Activated CD4-positive, alpha-beta T cell treated with anti-CD3 and anti-CD28 coated beads for 24 hours (primary cell): ENCODE measurements at places on chromosomes 13 and 19.

DNA sequence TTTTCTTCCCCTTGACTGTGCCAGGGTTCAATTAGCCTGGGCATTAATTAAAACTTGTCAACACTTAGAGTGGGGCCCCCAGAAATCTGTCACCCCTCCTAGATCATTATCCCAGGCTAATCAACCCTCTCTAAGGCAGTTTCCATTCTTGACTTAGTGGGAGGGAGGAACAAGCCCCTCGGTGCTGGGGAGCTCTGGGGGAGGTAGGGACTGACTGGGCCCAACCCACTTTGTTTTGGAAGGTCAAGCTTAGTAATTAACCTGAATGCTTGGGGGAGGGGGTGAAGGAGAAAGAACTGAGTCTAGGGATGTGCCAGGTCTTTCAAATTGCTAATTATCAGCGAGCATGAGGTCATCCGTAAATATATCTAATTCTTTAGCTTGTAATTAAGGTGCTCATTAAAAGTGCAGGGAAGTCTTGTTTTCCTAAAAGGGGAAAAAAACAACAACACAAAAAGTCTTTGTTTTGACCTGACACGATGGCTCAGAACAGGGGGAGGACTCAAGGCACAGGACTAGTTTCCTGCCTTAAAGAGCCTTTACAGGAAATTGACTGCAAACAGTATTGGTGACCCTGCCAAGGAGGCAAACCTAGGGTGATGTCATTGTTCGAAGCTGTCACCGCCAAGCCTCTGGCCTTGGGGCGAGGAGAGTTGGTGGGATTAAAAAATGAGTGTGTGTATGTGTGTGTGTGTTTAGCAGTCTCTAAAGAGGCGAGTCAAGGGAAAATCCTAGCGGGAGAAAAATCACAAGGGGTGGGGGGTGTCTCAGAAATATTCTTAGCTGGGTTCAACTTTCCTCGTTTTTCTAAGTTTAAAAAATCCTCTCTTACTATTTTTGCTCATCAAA, 19.4 kb downstream of the ACTN4 start:
- DNase-seq, result no peak

DNA sequence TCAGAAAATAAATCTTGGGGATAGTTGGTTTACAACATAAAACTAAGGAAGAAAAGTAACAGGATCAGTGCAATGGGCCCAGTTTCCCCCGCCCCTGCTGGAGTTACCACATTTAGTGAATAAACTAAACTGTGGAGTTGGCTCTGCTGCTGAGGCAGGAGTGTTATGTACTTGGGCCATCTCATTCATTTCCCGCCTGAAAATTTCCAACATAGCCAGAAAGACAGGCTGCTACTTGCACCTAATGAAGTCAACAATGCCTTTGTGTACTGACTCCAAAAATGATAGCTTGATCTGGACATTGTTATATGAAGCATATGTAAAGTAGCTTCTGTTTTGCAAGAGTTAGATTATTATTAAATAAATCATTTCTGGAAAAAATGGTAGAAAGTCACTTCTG, 7.9 kb upstream of the RNASEH2B start:
- no peak for DNase-seq

- DNase-seq, result no peak
These were observed 62.8 kb downstream of the RGCC start for GRCh38 chr13:41520016-41520659.

DNA sequence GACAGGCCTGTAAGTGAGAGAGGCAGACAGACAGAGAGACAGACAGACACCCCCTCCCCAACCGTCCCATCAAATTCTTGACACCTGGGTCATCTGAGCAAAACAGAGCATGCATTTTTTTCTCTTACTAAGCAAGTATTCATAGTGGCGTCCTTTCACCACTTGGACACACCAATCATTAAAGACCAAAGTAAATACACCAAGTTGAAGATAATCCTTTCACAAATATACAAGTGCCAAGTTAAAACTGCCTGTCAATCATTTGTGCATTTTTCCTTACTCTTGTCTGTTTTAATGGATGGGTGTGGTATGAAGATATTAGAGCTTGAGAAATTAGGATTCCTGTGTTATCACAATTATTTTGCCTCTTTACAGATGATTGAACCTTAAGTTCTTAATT, 337.3 kb downstream of the ATP8A2 start:
- no peak for DNase-seq

GRCh38 chr13:113288880-113289279, 8.2 kb upstream of the LAMP1 start:
- DNase-seq, result no peak

GRCh38 chr19:29189033-29189360, 24.0 kb downstream of the UQCRFS1 start:
- DNase-seq, result no peak

- DNase-seq, result no peak
These were observed 76.9 kb downstream of the ITGBL1 start for GRCh38 chr13:101529422-101529821.

GRCh38 chr13:100809129-100809390, 134.5 kb upstream of the TMTC4 start:
- DNase-seq, result no peak

GRCh38 chr19:41265395-41266153, 1.4 kb downstream of the HNRNPUL1 start:
- DNase-seq, result no peak

GRCh38 chr13:106597749-106598395, 29.9 kb upstream of the ARGLU1 start:
- no peak for DNase-seq

DNA sequence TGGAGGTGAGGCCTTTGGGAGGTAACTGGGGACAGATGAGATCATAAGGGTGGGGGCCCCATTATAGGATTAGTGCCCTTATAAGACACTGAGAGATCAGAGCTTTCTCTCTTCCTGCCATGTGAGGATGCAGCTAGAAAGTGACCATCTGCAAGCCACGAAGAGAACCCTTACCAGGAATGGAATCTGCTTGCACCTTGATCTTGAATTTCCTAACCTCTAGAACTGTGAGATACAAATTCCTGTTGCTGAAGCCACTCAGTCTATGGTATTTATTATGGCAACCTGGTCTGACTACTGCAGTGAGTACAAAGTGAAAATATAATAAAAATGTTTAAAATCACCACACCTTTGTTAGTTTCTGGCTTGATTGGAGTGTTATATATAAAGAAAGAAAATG, 388.0 kb downstream of the LMO7 start:
- DNase-seq, result no peak

DNA sequence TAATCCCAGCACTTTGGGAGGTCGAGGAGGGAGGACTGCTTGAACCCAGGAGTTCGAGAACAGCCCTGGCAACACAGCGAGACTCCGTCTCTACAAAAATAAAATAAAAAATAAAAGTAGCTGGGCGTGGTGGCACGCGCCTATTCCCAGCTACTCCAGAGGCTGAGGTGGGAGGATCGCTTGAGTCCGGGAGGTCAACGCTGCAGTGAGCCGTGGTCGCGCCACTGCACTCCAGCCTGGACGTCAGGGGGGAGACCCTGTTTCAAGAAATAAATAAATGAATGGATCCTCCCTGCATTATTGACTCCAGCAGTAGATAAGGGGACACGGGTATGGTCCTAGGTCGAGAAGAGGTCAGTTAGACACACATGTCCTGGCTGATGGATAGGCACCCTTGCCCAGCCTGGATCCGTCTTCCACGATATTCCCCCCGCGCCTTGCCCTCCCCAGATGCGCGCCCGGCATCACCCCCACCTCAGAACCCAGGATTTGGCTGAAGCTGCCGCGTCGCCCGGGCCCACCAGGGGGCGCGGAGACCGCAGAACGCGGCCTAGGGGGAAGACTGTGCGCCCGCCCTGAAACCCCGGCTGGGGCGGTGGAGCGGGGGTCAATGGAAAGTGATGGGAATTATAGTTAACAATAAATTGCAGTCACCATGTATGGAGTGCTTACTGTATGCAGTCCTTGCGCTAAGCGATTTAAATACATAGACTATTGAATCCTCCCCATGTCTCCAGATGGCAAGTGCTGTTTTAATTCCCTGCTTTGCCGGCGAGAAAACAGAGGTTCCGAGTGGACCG, 2.1 kb upstream of the HOOK2 start:
- peak; percentile 78 for DNase-seq

DNA sequence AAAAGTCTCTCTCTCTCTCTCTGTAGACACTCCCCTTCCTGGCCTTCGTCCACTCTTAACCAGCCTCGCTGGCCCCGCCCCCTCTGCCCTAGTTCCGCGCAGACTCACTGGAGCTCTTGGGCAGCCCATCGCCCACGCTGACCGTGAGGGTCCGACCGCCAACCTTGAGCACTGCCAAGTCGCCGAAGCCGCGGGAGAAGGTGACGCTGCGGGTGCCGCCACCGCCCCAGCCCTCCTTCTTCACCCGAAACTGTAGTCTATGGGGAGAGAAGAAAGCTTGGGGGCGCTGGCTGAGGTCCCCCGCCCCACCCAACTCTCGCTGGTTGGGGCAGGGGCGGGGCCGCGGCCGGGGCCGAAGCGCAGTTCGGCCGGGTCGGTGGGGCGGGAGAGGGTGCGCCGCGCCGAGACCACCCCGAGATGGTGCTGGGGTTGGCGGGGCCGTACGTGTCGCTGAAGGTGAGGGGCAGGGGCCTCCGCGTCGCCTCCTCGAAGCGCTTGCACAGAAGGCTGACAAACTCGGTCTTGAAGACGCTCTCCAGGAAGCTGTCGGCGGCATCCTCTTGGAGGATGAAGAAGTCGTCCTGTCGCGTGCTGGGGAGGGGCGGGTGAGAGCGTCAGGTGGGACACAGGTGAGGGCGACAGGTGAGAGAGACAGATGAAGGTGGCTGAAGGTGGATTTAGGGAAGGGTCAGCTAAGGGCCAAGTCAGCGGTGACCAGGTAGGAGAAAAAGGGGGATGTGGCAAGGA, 12.6 kb upstream of the ZNF414 start:
- DNase-seq, result no peak

DNA sequence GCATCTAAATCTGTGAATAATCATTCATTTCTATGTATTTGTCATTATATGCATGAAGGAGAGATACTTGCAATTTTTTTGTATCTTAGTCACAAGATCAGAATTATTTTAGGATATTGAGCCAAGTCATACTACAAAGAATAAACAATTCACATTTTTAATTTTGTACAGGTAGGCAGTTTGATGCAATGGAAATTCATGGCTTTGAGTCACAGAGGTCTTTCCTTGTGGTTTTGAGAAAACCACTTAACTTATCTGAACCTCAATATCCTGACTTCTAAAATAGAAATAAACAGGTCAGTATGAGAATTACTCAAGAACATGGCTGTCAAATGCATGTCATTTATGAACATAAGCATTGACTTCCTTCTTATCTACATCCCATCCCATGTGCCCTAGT, 221.4 kb upstream of the SLC10A2 start:
- no peak for DNase-seq

DNA sequence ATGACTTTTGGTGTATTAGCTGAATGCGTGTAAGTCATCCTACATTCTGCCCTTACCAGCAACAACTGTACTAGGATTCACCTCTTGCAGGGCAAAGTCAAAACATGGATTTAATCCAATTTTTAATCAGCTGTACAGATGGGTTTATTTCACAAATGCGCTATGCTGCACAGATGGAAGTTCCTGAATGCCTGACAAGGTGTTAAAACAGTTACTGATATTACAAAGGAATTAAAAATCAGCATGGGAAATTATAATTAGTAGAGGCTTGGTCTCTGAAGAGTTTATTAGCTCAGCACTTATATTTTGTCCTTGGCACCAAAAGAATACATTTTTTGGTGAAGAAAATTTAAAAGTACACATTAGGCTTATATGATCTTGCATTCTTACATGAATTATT, 448.9 kb downstream of the PCDH9 start:
- DNase-seq, result no peak

GRCh38 chr13:106034201-106034600, 501.3 kb downstream of the EFNB2 start:
- DNase-seq, result no peak

- DNase-seq, result no peak
These were observed 14.7 kb downstream of the C13orf46 start for GRCh38 chr13:113959198-113959597.

DNA sequence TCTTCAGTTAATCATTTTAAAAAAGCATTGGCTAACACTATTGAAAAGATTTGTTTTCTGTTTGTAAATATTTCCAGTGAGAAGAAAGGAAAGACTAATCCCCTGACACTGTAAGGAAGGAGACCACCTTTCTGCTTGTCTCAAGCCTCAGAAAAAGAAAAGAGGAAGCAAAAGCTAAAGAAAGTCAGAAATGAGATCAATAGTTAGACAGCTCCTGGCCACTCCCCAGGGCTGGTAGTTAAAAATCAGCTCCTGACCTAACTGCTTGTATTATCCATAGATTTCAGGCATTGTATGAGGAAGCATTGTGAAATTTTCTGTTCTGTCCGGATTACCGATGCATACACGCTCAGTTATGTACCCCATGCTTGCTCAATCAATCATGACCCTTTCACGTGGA, 76.6 kb downstream of the ZNF486 start:
- no peak for DNase-seq

DNA sequence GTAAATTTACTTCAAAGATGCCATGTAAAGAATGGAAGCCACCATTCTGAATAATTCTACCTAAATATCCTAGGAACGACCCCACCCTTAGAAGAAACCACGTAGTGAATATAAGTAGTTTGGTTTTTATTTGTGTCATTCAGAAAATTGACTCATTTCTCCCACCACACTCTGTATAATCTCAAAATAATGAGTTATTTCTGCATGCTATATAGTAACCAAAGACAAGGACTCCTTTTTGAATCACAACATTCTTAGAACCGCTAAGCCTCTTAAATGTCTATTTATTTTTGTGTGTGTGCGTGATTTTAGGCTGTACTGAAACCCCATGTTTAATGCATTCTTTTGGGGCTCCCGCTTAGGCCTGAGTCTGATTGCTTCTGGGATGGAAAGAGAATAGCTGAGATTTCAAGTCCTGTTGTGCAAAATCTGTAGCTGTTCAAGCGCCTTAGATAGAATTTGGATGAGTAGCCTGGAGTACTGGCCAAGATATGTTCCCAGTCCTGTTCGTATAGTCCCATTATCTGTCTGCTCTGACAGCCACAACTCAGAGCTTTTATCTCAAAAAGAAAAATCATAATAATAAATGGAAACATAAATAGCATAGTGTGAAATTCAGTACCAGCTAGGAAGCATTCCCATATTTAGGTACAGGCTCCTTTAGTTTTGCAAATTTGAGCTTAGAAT, 532.4 kb upstream of the NBEA start:
- no peak for DNase-seq

DNA sequence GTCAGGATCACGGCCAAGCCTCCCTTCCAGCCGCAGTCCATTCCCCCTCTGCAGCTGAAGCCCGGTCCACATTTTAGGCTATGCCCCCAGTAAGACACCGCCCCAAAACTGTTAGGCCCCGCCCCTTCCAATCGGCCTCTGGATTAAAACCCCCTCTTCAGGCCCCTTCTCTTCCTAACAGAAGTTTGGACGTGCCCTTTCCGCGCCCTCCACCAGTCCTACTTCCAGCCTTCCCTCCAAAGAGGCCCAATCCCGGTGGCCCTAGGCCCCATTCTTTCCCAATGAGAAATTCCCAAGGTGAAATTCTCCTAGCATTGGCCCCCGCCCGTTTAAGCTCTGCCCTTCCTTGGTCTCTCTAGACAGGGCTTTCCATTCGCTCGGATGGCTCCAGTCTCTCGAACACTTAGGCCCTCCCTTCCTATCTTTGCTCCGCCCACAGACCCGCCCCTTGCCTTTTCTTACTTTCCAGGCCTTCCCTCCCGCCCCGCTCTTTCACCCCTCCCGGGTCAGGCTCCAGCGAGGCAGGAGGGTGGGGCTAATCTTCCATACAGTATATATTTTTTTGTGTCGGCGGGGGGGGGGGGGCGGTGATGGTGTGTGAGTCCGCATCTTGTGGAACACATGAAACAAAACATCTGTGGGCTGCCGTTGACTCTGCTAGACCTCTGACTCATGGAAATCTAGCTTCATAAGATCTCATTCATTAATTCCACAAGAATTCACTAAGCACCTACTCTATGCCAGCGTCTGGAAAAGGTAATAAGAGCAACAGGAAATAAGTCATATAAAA, 13.6 kb downstream of the LTBP4 start:
- DNase-seq, result peak; percentile 98

GRCh38 chr13:111316161-111316730, 4.2 kb upstream of the TEX29 start:
- no peak for DNase-seq
